Effector memory CD4-positive, alpha-beta T cell (primary cell): ENCODE measurements at places on chromosomes 7 and 10.

GRCh38 chr7:155984028-155984580 is 171.8 kb upstream of the SHH start:
- no peak for DNase-seq

- no peak for DNase-seq
Observed at GRCh38 chr7:139355320-139355719, 4.4 kb upstream of the LUC7L2 start.

DNA sequence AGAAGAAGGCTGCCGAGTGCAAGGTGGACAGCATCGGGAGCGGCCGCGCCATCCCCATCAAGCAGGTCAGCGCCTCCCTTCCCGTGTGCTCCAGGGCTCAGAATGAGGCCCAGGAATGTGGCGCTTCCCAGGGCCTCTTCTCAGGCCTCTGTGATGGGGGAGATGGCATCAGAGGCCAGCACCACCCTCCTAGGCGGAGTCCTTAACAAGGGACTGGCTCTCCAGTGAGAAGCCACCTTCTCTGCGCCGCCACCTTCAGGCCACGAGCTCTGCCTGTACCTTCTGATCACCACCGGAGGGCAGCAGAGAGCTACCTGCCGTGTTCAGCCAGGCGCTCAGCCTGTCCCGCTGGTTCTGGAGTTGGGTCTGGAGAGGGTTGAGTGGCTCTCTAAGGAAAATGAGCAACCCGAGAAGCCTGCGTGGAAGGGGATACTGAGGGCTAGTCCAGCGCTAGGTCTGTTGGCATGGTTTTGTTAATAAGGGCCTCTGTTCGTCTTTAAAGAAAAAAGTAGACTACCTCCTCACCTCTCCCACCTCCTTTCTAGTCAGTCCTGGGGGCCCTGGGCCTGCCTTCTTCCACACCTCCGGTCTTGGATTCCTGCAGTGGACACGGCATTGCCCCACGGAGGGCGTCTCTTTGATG is 37.7 kb downstream of the AGAP3 start:
- DNase-seq = peak; percentile 69

- no peak for DNase-seq
Observed at GRCh38 chr10:110479710-110480109, 18.0 kb upstream of the DUSP5 start.

DNA sequence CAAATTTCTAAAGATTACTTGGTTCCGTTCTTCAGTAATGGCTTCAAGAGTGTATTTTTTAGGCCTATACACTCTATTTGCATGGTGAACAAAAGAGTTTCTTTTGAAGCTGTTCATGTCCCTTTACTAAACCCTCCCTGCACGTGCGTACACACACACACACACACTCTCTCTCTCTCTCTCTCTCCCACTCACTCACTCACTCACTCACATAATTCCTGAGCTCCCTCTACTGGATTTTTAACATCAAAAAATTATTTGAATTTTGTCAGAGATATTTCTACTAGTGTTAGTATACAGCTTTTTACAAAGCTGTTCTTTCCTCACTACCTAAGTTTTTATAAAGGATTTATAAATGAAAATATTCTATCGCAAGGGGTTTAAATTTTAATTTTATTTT is 85.9 kb downstream of the UBE3C start:
- DNase-seq = no peak

- DNase-seq = no peak
Observed at GRCh38 chr10:9709849-9710248, 1307.8 kb upstream of the CELF2 start.

GRCh38 chr7:4416396-4417056 is 265.6 kb upstream of the FOXK1 start:
- no peak for DNase-seq

- no peak for DNase-seq
Observed at GRCh38 chr10:100504096-100504495, 15.6 kb downstream of the SEC31B start.
